ENCODE measurements at places on chromosomes 6 and 20. TPM values are rescaled to one million over a fixed set of nuclear protein-coding genes. Genes with fewer than 3 reads are reported as not detected.

- peak; percentile 87 for DNase-seq
- no peak overlapping the region for H3K27ac ChIP-seq
- no peaks in the 10 kb centered on the region for H3K27me3 ChIP-seq
Observed at GRCh38 chr6:132715204-132715603, 1.3 kb upstream of the VNN1 start.

Gene PKHD1
- not detected for total RNA-seq

GRCh38 chr20:391041-391711 lies 10.6 kb downstream of the TRIB3 start:
- H3K27me3 ChIP-seq = no peaks in the 10 kb centered on the region
- DNase-seq = no peak
- H3K4me3 ChIP-seq = no peak overlapping the region
- peaks cover 83% of the 10 kb centered on the region for H3K36me3 ChIP-seq
- no peak overlapping the region for H3K27ac ChIP-seq

Gene SEMG1
- not detected for total RNA-seq

GRCh38 chr6:53440336-53440945 lies 91.7 kb upstream of the ELOVL5 start:
- no peaks in the 10 kb centered on the region for H3K36me3 ChIP-seq
- H3K27ac ChIP-seq = peak overlapping the region; percentile 75
- peak; percentile 28 for DNase-seq
- no peak overlapping the region for H3K4me3 ChIP-seq
- peaks cover 56% of the 10 kb centered on the region for H3K4me1 ChIP-seq
